ENCODE measurements at places on chromosomes 16 and 17.

GRCh38 chr16:24980077-24980793, 34.9 kb downstream of the ARHGAP17 start:
- DNase-seq = no peak

DNA sequence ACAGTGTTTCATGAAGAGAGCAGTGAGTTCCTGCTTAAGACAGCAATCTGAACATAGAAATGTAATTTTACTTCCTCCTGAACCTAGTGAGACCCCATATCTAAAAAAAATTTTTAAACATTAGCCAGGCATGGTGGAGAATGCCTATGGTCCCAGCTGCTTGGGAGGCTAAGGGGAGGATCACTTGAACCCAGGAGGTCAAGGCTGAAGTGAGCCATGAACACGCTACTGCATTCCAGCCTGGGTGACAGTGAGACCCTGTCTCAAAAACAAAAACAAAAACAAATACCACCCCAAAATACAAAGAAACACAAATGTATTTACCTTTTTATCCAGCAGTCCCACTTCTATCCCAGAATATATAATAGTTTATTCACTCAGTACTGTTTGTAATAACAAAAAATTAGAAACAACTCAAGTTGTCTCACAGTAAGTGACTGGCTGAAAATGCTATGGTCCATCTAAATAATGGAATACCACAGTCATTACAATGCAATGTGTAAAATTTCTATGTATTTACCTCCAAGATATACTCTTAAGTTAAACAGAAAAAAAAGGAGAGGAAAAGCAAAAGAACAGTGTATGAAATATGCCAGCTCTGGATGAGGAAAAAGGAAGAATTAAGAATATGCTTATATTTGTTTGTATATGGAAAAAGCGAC, 16.3 kb downstream of the CFDP1 start:
- no peak for DNase-seq

DNA sequence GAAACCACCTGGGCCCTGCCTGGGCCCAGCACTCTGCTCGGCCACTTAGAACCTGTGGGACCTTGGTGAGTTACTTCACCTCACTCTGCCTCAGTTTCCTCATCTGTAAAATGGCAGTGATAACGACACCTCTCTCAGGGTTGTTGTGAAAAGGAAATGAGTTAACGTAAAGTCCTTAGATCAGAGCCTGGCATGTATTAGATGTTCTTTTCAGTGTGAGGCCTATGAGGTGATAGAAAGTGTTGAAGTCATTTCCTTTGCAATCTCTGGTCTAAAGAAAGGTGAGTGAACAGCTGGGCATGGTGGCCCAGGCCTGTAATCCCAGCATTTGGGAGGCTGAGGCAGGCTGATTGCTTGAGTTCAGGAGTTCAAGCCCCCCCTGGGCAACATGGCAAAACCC, 51.7 kb upstream of the LGALS9 start:
- DNase-seq = no peak

DNA sequence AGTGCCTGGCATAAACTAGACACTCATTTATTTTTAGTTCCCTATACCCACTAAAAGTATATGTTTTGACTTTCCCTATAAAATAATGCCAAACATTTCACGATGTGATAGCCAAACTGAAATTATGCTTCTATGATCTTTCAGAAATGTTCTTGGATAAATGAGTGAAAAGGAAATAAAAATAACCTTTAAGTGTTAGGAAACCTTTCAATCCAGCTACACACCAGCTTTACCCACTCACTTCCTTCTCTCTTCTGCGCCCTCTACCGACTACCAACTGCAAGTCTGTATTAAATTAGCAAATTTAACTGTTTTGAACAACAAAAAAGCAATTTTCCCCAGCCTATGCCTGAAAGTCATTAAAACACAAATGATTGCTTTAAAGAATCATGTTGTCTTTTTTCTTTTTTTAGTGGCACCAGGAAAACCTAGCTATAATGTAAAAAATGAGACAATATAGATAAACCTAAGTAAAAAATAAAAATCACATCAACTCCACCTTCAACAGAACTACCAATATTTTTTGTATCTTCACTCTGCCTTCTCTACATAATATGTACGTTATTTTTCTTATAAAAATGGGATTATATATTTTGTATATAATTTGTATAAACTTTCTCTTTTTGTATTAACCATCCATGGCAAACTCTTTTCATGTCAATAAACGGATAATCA, 13.2 kb upstream of the TMEM100 start:
- peak; percentile 93 for DNase-seq

DNA sequence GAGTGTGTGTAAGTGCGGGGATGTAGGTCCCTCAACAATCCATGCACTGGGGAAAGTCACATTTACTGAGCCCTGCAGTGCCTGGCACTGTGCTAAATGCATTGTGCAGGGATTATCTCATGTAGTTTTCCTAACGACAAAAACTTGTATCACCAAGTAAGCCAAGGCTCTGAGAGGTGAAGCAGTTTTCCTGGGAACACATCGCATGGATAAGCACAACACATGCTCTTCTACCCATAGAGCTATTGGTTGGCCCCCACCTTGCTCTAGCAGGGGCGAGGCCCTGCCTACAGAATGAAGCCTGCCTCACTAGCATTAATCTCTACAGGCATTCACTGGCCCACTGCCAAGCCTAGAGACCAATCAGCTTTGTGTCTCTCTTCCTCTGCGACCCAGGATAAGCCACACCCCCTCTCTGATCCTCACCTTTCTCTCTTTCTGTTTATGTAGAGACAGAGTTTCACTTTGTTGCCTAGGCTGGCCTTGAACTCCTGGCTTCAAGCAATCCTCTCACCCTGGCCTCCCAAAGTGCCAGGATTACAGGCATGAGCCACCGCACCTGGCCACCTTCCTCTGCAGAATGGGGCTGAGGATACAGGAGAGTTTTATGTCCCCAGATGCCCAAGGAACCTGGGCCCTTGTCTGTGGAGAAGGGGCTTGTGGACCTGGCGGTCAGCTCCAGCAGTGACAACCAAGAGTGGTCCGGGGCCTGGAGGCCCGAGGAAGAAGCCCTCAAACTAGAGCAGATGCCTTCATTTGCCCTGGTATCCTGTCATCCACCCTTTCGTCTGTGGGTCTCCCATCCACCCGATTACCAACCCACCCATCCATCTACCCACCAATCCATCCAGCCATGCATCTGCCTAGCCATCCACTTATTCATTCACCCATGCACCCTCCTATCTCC, 12.8 kb downstream of the CDH16 start:
- no peak for DNase-seq

GRCh38 chr16:47949276-47949675, 206.5 kb downstream of the ABCC12 start:
- DNase-seq = no peak

DNA sequence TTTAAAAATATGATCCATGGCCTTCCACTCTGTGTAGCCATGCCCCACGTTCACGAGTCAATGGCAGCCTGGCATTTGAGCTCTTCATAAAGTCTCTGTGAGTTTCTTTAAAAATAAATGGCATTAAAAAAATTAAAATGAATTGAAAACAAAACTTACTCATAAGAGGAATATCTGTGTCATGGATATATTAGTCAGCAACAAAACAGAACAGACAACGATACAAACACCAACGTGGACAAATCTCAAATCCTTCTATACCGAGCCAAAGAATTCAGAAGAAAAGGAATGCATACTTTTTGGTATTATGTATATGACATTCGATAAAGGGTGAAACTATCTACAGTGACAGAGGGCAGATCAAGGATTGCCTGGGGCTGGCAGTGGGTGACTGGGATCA, 8.2 kb upstream of the CMIP start:
- DNase-seq = no peak

GRCh38 chr17:78101112-78101511, 27.4 kb downstream of the TMC6 start:
- DNase-seq = no peak

DNA sequence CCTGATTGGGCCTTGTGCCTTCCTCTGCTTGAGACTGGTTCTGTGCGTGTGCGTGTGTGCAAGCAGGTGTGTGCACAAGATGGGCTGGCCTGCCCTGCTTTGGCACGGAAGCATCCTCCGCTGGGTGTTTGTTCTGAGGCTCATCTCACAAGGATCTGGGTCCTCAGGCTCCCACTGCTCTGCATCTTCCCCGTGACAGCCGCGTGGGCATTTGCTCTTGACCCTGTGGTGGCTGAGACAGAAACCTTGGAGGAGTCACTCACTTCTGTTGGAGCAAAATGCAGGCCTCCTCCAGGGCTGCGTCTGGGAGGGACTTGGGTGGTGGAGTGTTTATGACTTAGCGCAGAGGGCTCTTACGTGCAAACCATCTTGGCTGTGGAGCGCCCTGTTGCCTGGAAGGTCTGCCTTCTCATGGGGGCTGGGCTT, 119.2 kb downstream of the RPTOR start:
- no peak for DNase-seq

DNA sequence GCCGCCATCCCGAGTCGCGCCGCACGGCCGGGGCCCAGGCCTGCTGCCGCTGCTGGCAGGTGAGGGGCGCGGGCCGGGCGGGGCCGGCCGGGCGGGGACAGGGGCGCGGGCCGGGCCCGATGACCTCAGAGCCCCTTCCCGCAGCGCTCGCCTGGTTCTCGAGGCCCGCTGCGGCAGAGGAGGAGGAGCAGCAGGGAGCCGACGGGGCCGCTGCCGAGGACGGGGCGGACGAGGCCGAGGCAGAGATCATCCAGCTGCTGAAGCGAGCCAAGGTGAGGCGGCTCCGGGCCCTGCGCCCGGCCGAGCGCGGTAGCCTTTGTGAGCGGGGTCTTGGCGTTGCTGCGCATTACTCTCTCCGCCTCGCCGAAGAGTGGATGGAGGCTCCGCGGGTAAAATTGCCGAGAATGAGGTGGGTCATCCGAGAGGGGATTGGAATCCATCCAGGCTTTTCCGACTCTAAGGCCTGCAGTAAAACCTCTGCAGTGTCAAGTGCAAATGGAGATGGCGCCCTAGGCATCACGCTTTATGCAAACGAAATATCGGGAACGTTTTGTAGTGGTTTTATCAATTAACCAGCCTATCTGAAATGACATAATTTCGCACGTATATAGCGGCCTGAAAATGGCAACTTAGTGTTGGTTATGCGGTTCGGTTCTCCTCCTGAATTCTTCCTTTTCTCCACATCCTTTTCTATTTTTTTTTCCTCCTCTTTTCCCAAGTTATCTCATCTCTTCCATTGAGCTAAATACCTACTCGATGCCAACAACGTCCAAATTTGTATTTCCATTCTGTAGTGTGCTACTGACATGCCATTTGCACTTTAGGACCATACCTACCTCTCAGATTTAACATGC, 577 bp downstream of the TTC19 start:
- DNase-seq = no peak

- DNase-seq = peak; percentile 31
Measured at GRCh38 chr16:83843657-83844056, 35.9 kb downstream of the HSBP1 start.

DNA sequence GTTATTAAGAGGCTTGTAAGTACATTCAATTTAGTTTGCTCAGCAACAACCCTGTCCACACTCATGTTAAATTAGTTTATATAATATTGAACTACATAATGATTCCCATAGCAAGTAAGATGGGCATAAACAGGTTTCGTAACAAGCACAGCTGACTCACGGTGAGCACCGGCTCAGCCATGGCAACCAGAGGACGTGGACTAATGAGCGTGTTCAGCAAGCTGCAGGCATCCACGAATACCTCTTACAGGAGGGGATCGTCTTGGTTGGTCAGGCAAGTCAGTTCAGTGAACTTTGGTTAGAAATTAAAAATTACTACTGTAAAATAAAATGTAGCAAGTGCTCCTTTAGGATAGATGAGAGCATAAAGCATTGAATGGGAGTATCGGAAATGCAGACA, 58.4 kb downstream of the ELAC2 start:
- DNase-seq = no peak

DNA sequence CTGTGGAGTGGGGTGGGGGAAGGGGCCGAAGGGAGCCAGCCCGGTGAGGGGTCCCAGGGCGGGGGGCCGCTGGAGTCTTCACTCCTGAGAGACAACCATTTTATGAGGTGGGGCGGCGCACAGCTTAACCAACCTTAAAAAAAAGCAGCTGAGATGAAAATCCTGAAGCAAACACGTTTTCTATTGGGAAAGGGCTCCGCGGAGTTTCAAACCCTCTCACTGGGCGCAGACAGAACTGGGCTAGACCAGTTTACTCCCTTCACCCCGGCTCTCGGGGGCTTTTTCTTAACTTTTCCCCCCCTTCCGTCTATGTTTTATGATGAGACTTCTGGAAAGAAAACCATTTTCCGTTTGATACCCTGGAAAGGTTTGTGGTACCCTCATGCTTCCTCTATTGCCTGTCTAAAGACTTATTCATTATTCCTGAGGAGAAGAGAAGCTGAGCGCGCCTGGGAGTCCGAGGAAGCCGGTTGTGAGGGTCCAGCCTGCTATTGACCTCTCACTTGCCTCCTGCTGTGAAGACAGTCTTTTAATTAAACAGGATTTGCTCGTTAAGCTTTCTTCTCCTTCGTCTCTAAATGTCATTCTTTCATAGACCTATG, 482 bp upstream of the SSH2 start:
- DNase-seq = peak; percentile 68

GRCh38 chr16:89412811-89413210, 77.5 kb downstream of the ANKRD11 start:
- DNase-seq = no peak

GRCh38 chr17:79786930-79787643, 9.1 kb downstream of the CBX2 start:
- no peak for DNase-seq

DNA sequence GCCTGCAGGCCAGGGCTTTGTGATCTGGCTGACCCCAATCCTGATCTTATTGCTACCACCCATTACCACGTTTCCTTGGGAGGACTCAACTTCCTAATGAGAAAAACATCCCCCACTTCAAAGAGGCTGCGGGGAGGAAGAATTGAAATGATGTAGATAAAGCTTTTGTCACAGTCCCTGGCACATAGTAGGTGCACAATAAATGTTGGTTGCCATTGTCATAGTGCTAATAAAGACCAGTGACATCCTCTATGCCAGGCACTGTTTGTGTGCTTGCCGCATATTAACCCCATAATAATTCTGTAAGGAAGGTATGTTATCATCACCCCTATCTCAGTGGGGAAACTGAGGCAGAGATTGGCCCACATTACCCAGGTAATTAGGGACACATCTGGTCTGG, 22.4 kb downstream of the WNT3 start:
- no peak for DNase-seq

DNA sequence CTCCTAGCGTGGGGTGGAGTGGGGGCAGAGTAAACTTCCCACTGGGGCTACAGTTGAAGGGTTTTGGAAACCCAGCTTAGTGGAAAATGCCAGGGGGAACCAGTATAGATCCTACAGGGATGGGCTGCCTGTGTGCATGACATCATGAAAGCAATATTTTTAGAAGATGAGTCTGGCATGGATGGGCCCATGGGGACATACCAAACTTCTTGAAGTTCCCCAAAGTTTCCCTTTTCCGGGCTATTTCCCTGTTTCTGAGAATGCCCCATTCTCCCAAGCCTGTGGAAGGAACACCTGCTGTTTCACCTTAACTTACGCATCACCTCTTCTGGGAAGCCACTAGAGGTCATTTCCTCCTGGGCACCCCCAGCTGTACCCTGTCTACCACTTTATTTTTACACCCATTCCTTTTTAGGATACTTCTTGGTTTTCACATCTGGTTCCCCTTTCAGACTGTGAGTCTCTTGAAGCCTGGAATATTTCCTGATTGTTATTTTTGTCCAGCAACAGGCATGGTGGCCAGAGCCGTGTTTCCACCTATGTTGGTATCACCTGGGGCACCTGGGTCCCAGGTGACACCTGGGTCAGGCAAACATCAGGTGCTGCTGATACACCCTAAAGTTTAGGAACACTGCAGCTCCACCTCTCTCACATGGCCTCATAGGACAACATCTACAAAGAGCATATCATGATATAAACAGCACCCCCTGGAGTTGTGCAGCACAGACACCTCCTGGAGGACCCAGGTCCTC, 9.8 kb downstream of the SOCS3 start:
- no peak for DNase-seq
